ENCODE measurements at places on chromosomes 12 and 14.

DNA sequence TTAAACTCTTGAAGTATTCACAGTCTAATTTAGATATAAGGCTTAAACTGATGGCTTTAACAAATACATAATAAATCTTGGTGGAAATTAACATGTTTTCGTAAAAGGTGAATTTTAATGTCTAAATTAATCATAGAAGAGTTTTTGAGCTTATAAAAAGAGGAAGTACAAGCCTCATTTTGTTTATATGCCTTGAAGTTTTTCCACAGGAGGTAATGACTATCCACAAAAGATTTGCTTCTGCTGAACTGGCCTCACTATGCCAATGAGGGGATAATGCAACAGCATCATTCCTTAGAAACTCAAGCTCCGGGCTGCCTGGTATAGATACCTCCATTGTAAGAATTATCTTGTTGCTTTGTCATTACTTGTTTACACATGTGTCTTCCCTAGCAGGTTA is 175.6 kb downstream of the DUSP6 start:
- DNase-seq: peak; percentile 26

- no peak for DNase-seq
These were observed 208.8 kb downstream of the EPS8 start for GRCh38 chr12:15580431-15580830.

GRCh38 chr12:52295663-52296062 is 4.3 kb upstream of the KRT81 start:
- peak; percentile 64 for DNase-seq

DNA sequence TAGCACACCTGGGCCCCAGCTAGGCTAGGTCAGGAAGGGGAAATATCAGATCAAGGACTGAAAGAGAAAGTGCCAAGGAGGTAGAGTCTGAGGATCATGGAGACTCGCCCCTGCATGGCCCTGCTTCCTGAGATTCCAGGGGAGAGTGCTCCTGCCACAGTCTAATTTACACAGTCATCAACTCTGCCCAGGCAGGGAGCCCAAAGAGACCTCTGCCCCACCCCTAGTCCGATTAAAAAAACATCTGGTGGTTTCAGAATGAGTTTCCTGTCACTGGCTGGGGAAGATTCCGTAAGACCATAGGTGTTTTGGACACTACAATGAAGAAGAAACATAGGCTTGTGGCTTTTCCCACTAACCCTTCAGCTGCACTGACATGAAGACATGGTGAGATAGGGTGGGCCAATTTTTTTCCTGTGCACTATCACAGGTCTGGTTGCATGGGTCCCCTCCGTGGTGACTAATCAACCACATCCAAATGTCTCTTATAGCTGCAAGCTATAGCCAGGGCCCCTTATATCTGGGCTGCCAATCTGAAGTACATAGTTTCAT is 31.5 kb upstream of the GZMB start:
- DNase-seq: peak; percentile 31

GRCh38 chr12:7060353-7060954 is at the start of gene C1S:
C1S (plus strand) TSS chr12:7060718; CDS start chr12:7061913, 1,195 bp downstream.
- DNase-seq: no peak

- no peak for DNase-seq
These were observed 85.7 kb downstream of the PPP2R5E start for GRCh38 chr14:63457498-63457897.

DNA sequence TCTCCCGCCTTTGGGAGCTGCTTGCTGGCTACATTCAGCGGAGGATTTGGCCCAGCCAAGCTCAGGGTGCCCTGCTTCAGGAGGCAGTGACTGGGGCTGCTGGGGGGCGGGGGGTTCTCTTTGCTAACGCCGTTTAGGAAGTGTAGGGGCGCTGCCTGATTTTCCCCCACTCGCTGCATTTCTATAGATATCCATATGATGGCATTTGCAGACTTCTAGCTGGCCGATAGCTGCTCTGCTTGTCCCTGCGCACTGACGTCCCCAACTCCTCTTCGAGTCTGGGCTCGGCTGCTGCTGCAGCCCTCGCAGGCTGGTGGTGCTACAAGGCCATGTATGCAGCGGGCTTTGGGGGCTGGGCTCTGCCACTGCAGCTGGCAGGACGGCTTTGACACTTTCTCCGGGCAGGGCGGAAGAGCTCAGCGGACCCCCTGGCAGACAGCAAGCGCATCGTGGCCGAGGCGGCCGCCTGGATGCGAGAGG is 3.1 kb downstream of the LRFN5 start:
- no peak for DNase-seq

GRCh38 chr12:104426926-104427546 is 29.7 kb upstream of the CHST11 start:
- DNase-seq: no peak

GRCh38 chr12:56143870-56144269 is 8.5 kb upstream of the MYL6B start:
- DNase-seq: no peak

GRCh38 chr14:27228053-27228452 is 630.2 kb upstream of the NOVA1 start:
- no peak for DNase-seq

- DNase-seq: no peak
These were observed 106.9 kb downstream of the STXBP6 start for GRCh38 chr14:24943024-24943423.

- peak; percentile 9 for DNase-seq
These were observed 134.0 kb downstream of the BCL11B start for GRCh38 chr14:99137913-99138571.

- no peak for DNase-seq
These were observed 154.2 kb downstream of the NRXN3 start for GRCh38 chr14:78324353-78324752.
